ENCODE measurements at places on chromosomes 12 and 14.

- no peak for DNase-seq
Observed at GRCh38 chr12:95766356-95767019, 24.1 kb downstream of the NTN4 start.

- DNase-seq = no peak
Observed at GRCh38 chr12:68272732-68273131, 19.3 kb upstream of the IL22 start.

- DNase-seq = no peak
Observed at GRCh38 chr14:101029668-101030290, 126.3 kb upstream of the RTL1 start.

DNA sequence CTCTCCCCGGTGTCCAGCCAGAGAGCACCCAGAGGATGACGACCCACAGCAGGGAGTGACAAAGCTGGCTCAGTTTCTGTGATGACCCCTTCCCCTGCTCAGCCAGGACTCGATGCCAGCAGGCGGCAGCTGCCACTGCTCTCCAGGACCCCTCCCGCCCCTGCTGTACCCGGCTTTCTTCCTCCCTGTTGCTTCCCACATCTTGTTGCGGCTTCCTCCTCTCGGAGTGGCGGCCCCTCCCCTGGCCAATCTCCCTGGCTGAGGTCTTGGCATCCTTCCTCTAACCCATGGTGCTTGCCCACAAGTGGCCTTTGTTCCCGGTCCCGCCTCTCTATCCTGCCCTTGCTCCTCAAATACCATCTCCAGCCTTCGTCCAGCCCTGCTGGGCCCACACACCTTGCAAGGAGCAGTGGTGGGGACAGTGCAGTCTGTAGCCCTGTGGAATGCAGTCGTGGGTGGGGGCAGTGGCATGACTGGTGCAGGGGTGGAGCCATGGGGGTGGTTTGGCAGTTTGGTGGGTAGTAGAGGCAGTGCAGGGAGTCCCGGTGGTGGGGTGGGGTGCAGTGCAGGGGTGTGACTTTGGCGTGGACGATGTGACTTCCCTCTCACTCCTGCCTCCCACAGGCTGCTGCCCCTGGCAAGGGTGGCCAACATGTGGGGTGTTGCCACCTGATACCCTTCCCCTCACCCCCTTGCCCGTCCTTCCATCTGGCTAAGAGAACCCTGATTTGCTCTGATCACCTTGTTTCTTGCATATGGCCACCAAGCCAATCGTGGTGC, 16.3 kb upstream of the BEGAIN start:
- no peak for DNase-seq

DNA sequence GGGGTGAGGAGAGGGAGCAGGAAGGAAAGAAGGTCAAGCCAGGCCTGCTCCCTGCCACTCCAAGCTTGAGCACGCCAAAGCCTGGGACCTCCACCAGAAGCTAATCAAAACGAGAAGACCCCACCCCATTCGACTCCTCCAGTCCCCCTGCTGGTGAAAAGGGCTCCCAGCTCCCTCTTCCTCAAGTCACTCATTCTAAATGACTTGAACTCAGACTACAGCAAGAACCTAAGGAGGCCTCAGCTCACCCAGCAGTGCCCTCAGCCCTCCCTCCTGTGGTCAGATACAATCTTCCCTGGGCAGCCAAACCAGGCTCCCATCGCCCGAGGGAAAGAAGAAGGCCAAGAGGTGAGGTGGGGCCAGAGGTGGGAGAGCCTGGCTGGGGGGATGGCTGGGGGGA, 17.4 kb downstream of the HDAC7 start:
- no peak for DNase-seq

DNA sequence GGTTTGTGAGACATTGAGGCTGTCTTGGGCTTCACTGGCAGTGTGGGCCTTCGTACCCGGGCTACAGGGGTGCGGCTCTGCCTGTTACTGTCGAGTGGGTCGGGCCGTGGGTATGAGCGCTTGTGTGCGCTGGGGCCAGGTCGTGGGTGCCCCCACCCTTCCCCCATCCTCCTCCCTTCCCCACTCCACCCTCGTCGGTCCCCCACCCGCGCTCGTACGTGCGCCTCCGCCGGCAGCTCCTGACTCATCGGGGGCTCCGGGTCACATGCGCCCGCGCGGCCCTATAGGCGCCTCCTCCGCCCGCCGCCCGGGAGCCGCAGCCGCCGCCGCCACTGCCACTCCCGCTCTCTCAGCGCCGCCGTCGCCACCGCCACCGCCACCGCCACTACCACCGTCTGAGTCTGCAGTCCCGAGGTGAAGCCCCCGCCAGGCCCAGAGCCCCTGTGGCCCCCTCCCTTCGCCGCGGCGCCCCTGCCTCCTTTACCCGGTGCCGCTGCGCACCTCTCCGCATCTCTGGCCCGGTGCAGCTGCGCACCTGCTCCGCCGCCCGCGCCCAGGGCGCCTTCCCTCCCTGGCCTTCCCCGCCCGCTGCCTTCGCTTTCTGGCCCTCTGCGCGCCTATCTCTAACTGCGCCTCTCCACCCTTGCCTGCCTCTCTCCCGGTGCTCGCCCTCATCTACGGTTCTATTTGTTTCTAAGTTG, at the start of gene ENO2:
ENO2 (plus strand) TSS at position 335 of the 701 bp plus-strand sequence. CDS start 1,253 bp downstream, outside the sequence.
- peak; percentile 87 for DNase-seq

- DNase-seq = no peak
Observed at GRCh38 chr14:98227000-98227726, 1044.8 kb downstream of the BCL11B start.

- DNase-seq = no peak
Observed at GRCh38 chr14:104844306-104845032, 20.6 kb upstream of the CEP170B start.

GRCh38 chr14:69088586-69088985, 64.3 kb downstream of the DCAF5 start:
- peak; percentile 41 for DNase-seq

GRCh38 chr12:89278862-89279261, 73.4 kb downstream of the DUSP6 start:
- no peak for DNase-seq

DNA sequence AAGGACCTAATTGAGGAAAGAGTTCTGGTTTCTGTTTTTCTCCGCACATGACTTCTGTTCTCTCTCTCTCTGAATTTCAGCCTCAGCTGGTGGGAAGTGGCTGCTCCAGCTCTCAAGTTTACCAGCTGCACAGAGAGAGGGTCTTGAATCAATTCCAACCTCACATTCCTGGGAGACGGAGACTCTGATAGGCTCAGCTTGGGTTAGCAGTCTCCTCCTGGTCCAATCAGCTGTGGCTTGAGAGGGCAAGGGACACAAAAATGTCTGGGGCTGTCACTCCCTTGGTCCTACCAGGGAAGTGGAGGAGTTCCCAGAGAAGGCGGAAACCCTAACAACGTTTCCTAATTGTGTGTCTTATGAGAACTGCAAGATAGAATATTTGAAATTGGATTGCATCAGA, 7.0 kb downstream of the CCDC63 start:
- DNase-seq = no peak

DNA sequence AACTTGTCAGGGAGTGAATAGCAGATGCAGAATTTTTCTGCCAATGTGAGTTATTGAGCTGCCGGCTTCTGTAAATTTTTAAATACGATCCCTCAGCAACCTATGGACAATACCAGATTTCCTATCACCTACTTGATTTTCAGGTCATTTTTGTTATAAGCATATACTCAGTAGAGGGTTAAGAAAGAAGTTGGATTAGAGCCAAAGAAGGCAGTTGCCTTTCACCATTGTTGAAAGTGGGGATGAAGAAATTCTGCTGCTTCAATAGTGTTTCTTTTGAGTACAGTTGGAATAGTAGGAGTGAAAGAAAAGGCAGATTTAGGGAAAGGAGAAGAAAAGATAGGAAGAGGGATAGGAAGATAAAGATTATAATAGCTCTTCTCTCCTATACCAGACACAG, 197.1 kb downstream of the ATP23 start:
- DNase-seq = no peak

DNA sequence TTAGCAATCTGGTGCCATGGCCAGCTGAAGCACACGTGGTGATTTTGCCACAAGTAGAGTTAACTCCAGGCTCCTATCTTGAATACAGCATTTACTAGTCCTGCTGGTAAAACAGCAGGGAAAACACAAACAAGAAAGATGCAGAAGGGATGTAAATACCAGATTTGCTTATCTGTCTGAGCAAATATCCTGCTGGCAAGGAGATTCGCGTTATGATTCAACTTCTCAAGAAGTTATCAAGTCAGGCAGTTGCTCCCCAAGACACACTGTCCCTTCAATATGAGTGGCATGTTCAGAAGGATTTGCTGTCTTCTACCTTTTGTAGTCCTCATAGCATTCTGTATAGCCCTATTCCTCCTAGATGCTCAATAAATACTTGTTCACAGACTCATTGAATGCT, 171.2 kb upstream of the EGLN3 start:
- no peak for DNase-seq

GRCh38 chr14:89267163-89267562, 149.9 kb downstream of the FOXN3 start:
- DNase-seq = no peak

GRCh38 chr12:2336409-2336829, 283.6 kb downstream of the CACNA1C start:
- DNase-seq = peak; percentile 92
